ENCODE measurements at places on chromosomes 2 and 18.

GRCh38 chr18:58682429-58683069 is 11.3 kb downstream of the MALT1 start:
- no peak for DNase-seq

DNA sequence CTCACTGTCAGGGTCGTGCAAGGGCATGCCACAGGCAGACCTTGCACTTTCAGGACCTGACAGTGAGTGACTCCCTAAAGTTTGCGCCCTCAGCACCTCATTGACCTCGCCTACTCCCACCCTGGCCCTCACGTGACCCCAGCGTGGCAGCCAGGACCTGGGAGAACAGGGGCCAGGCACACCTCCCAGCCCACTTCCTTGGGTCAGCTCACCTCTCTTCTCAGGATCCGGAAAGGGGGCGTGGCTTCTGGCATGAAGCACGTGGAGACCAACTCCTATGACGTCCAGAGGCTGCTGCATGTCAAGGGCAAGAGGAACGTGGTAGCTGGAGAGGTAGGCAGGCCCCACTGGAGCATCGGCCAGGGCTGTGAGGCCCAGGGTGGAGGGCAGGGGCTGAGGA is 8.8 kb downstream of the VIL1 start:
- no peak for DNase-seq

- DNase-seq: no peak
These were observed 95.5 kb downstream of the LTBP1 start for GRCh38 chr2:33042265-33042664.

- DNase-seq: no peak
These were observed 476.4 kb upstream of the SPHKAP start for GRCh38 chr2:228657807-228658402.
